Brain (organoid and tissue), 16 donors: ENCODE measurements at places on chromosomes 12 and 14. TPM values are rescaled to one million over a fixed set of nuclear protein-coding genes. Genes with fewer than 3 reads are reported as not detected.
A peak's percentile ranks its signal among the peaks of the same experiment; 100 is the strongest.

- DNase-seq = no peak
Measured at GRCh38 chr14:81772381-81772780, 238.7 kb upstream of the SEL1L start.

GRCh38 chr14:100035700-100036099 is 29.5 kb upstream of the EVL start:
- no peak for DNase-seq

Gene EML1
- polyA plus RNA-seq = 13.4 TPM

DNA sequence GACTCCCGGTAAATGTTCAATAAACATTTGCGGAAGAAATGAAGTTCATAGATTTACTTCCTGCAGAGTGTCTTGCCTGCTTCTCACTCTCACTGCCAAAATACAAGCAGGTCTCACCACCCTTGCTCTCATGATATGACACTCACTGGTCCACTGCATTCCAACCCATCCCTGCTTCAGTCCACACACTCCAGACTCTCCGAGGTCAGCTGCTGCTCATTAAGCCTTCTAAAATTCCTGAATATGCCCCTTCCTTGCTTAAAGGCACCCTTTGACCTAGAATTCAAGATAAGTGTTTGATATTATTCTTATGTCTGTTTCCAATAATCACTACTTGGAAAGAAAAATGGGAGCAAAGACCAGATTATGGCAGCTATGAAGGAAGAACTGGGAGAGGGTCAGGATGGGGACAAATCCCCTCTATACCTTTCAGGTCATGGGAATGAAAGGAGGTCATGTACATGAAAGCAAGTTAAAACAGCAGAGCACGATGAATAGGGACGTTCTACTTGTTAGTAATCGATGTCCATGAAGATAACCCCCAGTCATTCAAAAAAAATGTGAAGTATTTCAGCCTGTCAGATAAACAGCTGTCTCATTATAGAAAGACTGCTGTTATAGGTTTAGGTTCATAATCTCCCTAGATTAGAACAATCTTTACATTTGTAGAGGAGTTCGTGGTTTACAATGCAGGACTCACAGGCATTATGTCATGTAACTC is 10.5 kb upstream of the NID2 start:
- no peak for DNase-seq

Gene PLBD1
- 0.98 TPM for polyA plus RNA-seq

- no peak for DNase-seq
Measured at GRCh38 chr12:116183741-116184141, 93.8 kb downstream of the MED13L start.

Gene CCDC38
- not detected for polyA plus RNA-seq

DNA sequence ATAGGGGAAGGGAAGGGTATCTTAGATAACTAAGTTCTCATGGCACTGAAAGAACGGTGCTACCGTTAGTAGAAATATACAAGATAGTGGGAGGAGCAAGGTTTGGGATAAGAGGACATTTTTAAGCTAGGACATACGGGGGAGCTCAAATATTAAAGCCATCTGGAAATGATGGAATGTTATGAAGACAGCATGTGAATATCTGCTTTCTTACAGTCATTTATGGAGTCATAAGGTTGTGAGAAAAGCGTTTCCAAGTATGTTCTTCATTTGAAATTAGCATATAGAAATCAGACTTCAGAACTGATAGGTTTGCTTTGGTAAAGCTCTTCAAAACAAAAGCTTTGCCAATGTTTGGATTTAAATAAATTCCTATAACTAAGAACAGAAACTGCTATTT is 62.3 kb downstream of the OTOGL start:
- DNase-seq = no peak

GRCh38 chr14:56474419-56475022 is 105.1 kb upstream of the TMEM260 start:
- peak; percentile 92 for DNase-seq

Gene GPR65
- polyA plus RNA-seq = 0.07 TPM

DNA sequence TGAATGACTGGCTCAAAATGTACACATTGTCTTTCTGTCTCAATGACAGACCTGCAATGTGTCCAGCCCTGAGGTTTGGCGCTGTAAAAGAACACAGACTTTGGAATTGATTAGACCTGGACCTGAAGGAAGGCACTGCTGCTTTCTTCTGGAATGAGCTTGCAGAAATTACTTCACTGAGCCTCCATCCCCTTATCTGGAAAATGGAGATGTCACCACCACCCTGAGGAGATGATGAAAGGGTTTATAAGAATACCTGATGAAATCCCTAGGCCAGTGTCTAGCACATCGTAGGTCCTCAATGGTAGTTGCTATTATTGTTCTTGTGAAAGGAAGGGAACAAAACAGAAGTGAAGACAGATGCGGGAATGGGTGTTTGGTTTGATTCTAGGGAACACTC is 9.7 kb upstream of the WSB2 start:
- no peak for DNase-seq

DNA sequence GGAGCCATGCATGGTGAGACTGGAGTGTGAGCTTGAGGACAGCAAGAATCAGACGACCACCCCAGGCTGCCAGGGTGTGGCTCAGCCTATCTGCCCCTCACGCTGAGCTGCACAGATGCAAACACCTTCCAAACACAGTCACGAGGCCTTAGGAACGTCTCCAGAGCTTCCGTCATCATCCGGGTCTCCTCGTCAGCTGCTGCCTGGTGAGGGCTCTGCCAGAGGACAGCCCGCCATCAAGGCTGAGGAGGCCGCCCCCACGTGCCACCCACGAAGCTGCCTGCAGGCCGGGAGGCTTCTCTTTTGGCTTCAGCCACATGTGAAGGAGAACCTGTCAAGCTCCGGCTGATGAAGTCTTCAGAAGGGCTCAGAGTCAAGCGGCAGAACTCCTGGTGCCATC is 13.4 kb downstream of the DDX51 start:
- no peak for DNase-seq
